ENCODE measurements at places on chromosomes 11 and 22. TPM values are rescaled to one million over a fixed set of nuclear protein-coding genes. Genes with fewer than 3 reads are reported as not detected.

The NRGN gene
- total RNA-seq: not detected

The B4GAT1 gene
- total RNA-seq: 28.3 TPM

The SCUBE2 gene
- 3.6 TPM for total RNA-seq

The PNPLA5 gene
- not detected for total RNA-seq

The FDXACB1 gene
- total RNA-seq: 2.4 TPM

Measured in hair follicle dermal papilla cell (primary cell).